ENCODE measurements at places on chromosomes 2 and 18.
A peak's percentile ranks its signal among the peaks of the same experiment; 100 is the strongest.

- DNase-seq: no peak
Measured at GRCh38 chr18:12121175-12122042, 27.8 kb downstream of the ANKRD62 start.

DNA sequence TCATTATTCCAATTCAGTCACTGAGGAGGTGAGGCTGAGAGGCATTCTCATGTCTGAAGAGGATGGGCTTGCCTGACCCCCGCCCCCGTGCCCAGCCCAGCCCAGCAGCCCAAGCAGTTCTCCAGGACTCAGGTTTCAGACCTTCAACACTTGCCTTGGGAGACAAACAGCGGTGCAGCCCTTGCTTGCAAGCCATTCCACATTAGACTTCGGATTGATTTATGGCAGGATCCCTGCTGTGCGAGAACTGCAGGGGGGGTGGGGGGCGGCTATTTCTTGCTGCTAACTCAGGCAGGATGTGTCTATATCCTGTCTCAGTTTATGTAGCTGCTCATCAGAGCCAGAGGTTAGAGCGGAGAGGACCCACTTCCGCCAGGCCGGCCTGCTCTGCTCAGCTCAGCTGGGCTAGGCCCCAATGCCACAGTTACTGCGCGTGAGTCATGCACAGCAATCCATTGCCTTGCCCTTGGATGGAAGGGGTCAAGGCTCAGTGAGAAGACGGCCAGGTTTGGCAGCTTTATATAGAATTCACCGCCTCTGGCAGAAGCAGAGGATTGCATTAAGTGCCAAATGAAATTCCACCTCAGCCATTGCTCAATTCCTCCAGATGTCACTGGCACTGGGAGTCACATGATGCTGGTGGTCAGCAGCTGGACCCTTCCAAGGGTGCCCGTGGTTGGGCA, 1.8 kb downstream of the GYPC start:
- peak; percentile 88 for DNase-seq

- DNase-seq: no peak
Measured at GRCh38 chr2:239253264-239253663, 147.6 kb downstream of the HDAC4 start.

DNA sequence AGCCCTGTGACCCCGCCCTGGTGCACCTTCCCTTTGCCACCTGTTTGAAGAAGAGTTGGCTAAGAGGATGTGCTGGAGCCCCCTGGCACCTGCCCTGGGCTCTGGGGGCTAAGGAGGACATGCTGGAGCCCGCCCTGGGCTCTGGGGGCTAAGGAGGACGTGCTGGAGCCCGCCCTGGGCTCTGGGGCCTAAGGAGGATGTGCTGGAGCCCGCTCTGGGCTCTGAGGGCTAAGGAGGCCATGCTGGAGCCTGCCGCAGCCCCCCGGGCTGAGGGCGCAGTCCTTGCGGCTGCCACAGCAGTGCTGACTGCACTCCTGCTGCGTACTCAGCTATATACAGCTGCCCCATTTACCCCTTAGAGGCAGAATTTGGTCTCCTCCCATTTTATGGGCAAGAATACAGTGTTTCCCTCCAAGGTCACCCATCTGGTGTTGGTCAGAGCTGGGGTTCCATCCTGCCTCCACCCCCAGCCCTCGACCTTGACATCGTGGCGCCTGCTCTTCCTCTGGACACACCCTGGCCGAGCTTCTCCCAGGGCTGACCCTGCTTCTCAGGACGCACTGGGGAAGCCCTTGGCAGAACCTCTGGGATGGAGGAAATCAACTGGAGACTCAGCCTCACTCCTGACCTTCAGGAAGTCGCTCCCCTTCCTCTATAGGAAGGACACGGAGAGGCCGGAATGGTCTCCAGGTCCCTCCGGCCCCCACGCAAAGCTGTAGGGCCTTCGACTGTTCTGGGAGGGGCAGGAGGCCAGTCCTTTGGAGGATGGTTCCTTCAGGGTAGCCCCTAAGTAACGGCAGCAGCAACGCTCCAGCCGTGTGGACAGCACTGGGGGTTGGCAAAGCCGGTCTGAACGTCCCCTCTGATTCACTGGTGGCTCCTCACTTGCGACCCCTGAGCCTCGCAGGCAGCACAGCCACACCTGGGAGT, 65.0 kb upstream of the HPCAL1 start:
- no peak for DNase-seq

- DNase-seq: no peak
Measured at GRCh38 chr18:31229829-31230228, 67.2 kb upstream of the DSC1 start.

DNA sequence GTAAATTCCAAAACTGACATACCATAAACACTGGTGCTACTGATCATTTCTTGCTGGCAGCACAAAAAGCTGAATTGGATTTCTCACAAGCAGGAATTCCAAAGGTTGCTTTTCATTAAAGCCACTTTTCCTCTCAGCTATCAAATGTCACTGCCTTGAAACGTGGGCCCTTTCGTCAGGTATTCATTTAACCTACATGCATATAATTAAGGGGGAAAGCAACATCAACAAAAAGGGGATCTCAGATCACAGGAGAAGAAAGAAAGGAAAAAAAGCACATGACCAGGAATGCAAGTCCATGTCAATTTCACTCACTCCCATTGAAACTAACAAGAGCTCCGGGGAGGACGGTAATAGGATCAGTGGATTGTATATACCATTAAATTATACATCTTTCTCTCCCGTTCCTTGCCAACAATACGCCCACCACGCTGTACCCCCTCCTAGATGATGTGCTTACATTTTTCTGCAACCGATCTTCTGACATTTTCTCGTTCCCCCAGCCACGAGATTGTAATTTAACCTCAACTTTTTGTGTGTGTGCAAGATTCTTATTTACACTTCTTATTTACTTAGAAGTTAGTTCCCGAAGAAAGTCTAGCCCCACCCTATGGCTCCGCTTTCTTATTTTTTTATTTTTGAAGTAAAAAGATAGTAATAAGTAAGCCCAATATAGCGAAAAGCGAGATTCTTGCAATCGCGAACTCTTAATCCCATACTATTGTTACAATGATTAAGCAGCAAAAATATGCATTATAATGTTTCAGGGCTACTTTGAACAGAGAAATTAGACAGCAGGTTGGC, 725 bp downstream of the FIGN start:
- no peak for DNase-seq

GRCh38 chr2:72950558-72951255, 33.4 kb downstream of the EMX1 start:
- DNase-seq: no peak

DNA sequence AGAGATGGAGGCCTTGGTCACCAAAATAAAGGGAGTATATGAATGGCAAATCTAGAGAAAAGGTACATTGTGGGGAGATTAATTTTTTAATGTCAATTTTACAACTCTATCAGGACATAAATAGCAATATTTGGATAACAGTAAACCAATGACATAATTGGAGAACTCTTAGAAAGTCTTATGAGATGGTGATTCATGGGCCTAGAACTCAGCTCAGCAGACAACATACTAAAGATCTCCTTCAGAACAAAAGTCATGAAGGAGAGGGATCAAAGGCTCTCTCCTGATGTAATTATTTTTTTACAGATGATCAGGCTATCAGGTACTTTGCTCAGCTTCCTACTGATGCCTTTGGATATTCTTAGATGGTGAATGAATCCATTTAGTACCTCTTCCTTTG, 90.0 kb downstream of the CRACDL start:
- DNase-seq: no peak

- DNase-seq: no peak
Measured at GRCh38 chr2:204497855-204498254, 47.4 kb upstream of the PARD3B start.

DNA sequence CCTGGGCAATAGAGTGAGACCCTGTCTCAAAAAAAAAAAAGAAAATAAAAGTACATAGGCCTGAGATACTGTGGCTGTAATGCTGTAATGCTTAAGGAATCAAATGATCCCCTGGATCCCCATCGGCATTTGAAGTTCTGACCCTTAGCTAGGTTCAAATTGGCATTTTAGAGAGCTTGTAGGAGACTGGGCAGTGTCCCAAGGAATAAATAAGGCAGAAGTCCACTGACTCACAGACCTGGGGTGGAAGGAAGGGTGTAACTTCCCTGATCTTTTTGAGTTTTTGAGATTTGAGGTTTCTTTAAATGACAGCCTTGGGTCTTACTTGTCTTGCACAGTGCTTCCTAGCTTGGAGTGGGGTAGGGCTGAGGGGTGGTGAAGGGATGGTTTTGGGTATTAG, 553.7 kb downstream of the SLC4A3 start:
- no peak for DNase-seq

GRCh38 chr2:16664052-16664731, 1.4 kb downstream of the CYRIA start:
- no peak for DNase-seq

DNA sequence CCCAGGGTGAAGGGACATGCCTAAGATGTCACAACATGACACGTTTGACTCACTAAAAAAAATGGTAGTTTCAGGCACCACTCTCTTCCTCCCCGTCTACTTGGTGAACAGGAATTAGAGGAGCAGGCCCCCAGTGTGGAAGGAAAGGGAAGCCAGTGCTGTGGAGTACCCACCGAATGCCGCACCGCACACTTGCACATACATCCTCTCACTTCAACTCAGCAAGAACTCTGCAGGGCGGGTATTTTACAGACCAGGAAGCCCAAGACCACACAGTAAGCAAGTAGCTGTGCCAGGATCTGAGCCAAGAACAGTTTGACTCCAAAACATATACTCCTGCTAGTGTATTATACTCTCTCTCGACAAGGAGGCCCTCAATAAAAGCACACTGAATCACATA, 69.8 kb downstream of the BCL2 start:
- no peak for DNase-seq

DNA sequence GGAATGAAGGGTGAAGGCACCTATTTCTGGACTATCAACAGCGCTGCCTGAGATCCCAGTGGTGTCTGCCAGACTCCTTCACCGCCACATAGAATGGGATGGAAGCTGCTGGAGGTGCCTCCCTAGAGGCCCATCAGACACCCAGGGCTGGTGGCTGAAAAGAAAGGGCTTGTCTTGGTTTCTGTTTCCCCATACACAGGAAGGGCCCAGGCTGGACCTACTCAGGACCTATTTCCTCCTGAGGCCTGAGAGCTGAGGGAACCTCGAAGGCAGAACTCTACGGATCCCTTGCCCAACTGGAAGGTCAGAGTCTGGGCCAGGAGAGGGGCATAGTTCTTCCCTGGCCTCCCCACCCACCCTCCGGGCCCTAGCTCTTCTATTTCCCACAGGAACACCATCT, 2.9 kb upstream of the CLEC4F start:
- DNase-seq: no peak

GRCh38 chr2:54669677-54670484, 53.6 kb upstream of the EML6 start:
- DNase-seq: no peak

GRCh38 chr18:6543330-6543908, 128.7 kb upstream of the L3MBTL4 start:
- DNase-seq: no peak

- DNase-seq: no peak
Measured at GRCh38 chr2:214005337-214005736, 405.5 kb upstream of the VWC2L start.

GRCh38 chr2:214481204-214481603, 70.3 kb downstream of the VWC2L start:
- no peak for DNase-seq

- DNase-seq: no peak
Measured at GRCh38 chr2:8312221-8312620, 369.6 kb upstream of the ID2 start.

- no peak for DNase-seq
Measured at GRCh38 chr2:176174824-176175708, 13.4 kb upstream of the HOXD1 start.

DNA sequence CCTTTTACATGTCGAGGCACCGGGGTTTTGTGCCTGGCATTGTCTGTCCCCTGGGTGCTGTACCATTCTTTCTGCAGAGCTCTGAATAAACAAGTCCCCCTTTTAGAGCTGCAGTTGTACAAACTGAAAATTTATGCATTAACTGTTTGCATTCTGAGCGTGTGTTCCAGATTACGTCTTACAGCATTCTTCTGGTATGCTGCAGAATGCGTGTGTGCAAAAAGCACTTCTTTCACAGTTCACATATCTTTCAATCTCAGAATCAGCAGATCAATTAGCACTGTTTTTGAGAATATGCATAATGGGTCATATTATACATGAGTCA, 27.5 kb downstream of the MEIS1 start:
- no peak for DNase-seq

- no peak for DNase-seq
Measured at GRCh38 chr2:128032092-128032491, 4.2 kb upstream of the SAP130 start.

GRCh38 chr18:37144921-37145320, 316.0 kb downstream of the KIAA1328 start:
- DNase-seq: no peak

DNA sequence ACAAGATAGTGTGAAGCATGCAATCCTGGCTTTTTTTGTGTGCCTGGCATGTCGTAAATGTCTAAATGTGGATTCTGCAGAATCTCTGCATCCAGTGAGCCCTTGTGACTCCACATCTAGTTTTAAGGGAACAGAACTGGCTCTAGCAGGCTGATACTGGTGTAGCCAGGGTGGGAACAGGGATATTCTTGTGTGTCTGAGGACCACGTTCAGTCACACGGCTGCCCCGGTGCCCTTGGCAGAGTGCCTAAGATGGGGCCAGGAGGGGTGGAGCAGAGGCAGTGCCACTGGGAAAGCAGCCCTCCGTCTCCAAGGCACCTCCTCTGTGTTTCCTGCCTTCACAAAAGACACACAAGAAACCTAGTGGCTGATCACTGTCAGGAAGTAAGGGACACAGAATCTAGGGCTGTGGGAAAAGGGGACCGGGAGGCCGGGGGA, 91.5 kb upstream of the PARD3B start:
- DNase-seq: no peak

GRCh38 chr2:20567926-20568179, 83.0 kb downstream of the HS1BP3 start:
- no peak for DNase-seq

GRCh38 chr18:32315881-32316280, 126.0 kb downstream of the MEP1B start:
- no peak for DNase-seq

DNA sequence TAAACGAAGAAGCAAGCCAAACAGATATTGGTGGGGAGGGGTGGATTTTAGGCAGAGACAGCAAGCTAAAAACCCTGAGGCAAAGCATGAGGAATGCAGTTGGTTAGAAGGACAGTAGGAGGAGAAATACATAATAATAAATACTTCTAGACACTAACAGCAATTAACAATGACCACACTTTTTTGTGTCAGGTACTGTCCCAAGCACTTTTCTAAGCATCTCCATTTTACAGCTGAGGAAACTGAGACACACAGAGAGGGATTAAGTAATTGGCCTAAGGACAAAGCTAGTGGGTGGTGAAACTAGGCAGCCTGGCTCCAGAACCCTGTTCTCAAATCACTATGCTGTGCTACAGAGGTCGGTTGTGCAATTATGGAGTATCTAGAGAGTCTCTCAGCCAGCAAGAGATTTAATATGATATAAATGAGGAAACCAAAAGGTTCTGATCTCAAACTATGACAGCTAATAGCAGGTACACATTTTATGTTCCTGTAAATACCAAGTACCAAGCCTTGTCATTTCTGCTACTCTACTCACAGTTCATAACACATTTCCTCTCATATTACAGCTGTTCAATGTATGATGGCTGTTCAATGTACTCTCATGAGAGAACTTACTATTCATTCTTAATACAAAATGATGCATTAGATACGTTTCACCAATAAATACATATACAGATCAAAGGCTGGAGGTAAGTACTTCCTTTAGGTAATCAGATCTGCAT, 5.3 kb downstream of the MAP4K3 start:
- no peak for DNase-seq

GRCh38 chr2:193462411-193462810, 1267.7 kb upstream of the TMEFF2 start:
- DNase-seq: no peak

GRCh38 chr18:7066965-7067555, 50.5 kb downstream of the LAMA1 start:
- no peak for DNase-seq

GRCh38 chr2:42791606-42792005, 777 bp downstream of the HAAO start:
- DNase-seq: no peak

All from hematopoietic multipotent progenitor cell treated with erythropoietin and hydrocortisone succinate and interleukin-3 and kit ligand, for 17 days (in vitro differentiated cells).